Retinal pigment epithelial cell (primary cell): ENCODE measurements at places on chromosomes 16 and 17.

GRCh38 chr17:82787081-82787848 lies 35.4 kb downstream of the TBCD start:
- no peak for DNase-seq

DNA sequence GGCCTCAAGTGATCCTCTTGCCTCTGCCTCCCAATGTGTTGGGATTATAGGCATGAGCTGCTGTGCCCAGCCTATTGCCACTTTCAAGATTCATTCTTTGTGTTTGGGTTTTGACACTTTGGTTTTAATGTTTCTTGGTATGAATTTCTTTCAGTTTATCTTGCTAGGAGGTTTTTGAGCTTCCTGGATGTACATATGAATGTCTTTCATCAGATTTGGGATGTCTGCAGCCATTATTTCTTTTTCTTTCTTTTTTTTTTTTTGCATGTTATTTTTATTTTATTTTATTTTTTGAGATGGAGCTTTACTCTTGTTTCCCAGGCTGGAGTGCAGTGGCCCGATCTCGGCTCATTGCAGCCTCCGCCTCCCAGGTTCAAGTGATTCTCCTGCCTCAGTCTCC lies 18.5 kb downstream of the MRPL45 start:
- DNase-seq: no peak

DNA sequence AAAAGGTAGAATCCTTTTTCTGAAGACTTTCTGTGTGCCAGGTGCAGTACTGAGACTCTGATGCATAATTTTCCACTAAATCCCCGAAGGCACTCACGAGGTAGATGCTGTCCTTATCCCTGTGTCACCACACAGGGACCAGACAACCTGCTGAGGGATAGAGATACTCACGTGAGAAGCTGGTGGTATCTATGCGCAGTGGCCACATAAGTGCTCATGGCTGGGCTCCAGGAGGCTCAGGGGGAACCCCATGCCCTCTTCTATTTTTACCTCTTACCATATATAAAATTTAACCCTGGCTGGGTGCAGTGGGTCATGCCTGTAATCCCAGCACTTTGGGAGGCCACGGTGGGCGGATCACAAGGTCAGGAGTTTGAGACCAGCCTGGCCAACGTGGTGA lies 38.3 kb downstream of the NT5M start:
- no peak for DNase-seq

GRCh38 chr16:27576729-27577128 lies 26.8 kb downstream of the KATNIP start:
- no peak for DNase-seq

- DNase-seq: no peak
These were observed 89.9 kb downstream of the IRF8 start for GRCh38 chr16:85988723-85989313.

- DNase-seq: no peak
These were observed 3.8 kb downstream of the PMP22 start for GRCh38 chr17:15261258-15261801.

- no peak for DNase-seq
These were observed 6.9 kb upstream of the CD300LD start for GRCh38 chr17:74599023-74599399.

DNA sequence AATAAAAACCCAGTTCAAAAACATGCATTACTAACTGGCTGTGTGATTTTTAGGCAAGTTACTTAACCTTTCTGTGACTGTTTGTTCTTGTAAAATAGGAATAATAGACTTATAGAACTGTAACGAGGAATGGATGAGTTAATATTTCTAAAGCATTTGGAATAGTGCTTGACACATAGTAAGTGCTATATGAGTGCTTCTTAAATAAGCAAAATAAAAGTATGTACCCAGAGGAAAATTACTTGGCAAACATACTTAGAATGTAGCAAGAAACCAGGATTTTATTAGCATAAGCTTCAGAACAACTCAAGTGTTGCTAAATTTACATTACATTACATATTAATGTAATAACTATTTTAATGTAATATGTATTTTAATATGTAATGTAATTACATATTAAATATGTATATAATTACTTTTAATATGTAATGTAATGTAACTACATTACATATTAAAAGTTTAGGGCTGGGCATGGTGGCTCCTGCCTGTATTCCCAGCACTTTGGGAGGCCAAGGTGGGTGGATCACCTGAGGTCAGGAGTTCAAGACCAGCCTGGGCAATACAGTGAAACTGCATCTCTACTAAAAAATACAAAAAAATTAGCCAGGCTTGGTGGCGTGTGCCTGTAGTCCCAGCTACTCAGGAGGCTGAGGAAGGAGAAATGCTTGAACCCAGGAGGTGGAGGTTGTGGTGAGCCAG lies 14.2 kb downstream of the NFAT5 start:
- DNase-seq: no peak
